MM.1S (cell line): ENCODE measurements at places on chromosomes 6 and 20.

GRCh38 chr6:37745748-37746147, 48.1 kb upstream of the MDGA1 start:
- no peak for DNase-seq

GRCh38 chr20:21104466-21104761, 1.7 kb downstream of the LINC00237 start:
- no peak for DNase-seq

GRCh38 chr6:73747289-73747688, 51.3 kb downstream of the CD109 start:
- DNase-seq: peak; percentile 72

DNA sequence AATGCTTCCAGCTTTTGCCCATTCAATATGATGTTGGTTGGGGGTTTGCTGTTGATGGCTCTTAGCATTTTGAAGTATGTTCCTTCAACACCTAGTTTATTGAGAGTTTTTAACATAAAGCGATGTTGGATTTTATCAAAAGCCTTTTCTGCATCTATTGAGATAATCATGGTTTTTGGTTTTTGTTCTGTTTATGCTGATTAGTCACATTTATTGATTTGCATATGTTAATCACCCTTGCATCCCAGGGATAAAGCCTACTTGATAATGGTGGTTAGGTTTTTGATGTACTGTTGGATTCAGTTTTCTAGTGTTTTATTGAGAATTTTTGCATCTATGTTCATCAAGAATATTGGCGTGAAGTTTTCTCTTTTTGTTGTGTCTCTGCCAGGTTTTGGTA, 40.4 kb upstream of the COL9A1 start:
- no peak for DNase-seq

DNA sequence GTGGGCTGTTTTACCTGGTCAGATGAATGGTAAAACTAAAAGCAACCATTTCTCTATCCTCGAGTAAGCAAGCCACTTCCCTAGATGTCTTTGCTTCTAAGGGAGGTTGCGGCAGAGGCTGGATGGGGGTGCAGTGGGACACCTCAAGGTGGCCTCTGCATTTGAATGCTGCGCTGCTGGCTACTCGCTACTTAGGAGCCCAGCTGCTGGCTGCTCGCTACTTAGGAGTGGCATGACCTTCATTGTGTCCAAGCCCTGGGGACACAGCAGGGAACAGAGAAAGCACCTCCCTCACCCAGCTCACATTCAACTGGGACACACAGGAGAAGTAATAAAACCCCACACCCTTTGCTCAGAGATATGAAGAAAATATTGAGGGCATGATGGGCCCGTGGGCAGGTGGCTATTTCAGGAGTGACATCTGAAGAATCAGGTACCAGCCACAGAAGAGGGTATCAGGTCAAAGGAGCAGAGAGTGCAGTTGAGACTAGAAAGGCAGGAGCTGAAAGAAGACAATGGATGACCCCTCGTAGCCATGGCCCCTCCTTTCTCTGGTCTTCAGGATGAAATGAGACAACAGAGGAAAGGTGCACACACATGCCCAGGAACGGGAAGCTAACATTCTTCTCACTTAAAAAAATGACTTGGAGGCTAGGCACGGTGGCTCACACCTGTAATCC, 149.4 kb downstream of the ZMYND8 start:
- no peak for DNase-seq

- DNase-seq: no peak
Measured at GRCh38 chr6:124535299-124535698, 426.9 kb upstream of the RNF217 start.

DNA sequence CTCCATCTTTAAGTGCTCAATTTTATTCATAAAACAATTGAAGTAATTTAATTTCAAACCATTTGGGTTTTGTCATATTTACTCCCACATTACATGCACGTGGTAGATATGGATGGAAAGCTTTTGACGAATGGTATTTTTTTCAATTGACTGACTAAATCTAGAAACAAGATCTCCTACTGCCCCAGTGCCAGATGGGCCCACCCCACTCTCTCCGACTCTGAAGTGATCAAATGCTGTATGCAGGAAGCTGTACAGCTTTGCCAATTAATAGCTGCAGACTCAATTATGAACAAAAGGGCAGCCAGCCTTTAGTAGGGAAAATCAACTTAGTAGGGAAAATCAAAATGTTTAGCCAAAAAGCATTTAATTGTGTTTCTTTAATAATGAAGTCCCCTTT, 46.2 kb downstream of the PACRG start:
- no peak for DNase-seq

DNA sequence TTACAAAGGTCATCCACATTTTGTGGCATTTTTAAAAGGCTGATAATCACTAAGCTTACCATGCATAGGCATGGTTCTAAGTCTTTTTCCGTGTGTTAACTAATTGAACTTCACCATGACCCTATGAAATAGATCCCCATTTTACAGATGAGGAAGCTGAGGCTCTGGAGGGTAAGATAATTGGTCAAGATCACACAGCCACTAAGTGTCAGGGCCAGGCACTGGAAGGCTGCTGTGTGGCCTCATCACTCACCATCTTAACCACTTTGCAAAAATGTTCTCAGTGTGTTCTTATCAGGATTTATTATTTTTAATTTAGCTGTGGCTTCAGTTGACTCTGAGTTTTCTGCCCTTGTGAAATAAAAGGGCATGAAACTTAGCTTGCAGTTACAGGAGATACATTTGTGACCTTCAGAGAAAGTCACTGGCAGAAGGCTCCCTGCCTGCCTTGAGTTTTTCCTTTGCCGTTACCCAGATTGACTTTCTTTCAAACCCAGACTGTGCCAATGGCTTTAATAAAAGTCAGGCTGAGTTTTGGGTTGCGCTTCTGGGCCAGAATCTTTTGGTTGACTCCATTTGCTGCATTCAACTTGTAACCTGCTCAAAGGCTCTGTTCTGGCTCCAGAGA, 82.0 kb downstream of the EZR start:
- DNase-seq: no peak

- DNase-seq: no peak
Measured at GRCh38 chr20:34260208-34260942, 19.2 kb downstream of the ASIP start.

- peak; percentile 36 for DNase-seq
Measured at GRCh38 chr6:2962004-2962403, 9.4 kb downstream of the SERPINB6 start.

DNA sequence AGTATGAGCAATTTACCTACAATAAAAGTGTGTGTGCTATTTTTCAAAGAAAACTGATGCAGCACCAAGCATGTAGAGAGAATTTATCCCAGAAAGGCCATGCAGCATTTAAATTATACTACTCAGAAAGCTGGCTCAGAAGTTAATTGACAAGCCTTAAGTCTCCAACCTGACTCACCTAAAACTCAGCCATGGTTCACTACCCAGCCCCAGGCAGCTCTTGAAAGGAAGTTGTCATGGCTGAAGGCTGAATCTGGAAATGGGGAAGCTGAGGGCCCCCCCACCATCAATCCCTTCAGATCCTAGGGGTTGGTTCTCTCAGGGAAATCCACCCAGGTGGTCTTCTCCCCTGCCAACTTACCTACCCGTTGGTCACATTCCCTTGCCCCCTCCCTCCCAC, 19.7 kb downstream of the PPIL6 start:
- DNase-seq: no peak

DNA sequence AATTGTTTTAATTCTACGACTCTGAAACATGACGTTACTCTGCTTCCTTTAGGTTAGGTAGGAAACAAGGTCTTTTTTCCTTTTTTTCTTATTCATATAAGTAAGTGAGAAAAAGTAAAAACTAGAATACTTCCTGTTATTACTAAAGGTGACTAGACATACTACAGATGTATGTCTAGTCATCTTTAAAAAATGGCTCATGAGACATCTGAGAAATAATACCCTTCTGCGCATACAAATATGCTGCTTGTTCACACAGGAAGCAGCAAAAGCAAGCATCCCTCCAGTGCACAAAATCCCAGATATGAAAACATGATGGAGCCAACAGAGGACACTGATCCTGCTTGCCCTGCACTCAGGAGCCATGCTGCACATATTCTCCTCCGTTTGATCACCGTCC, 699.1 kb downstream of the EPM2A start:
- no peak for DNase-seq

DNA sequence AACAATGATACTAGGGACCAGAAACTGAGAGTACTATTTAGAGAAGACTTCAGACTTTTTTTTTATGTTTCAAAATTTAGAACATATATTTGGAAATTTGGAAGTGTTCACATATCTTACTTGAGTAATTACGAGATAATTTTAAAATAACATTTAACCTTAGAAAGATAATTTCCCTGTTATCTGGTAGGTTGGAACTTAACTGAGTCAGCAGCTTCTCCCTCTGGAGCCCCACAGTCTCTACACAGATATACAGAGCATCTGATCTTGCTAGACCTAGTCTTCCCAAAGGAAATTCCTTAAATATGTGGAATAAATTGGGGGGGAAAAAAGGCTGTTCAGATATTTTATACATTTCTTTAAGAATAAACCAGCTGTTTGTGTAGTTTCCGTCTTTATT, 48.6 kb downstream of the TSPYL4 start:
- DNase-seq: no peak

- DNase-seq: no peak
Measured at GRCh38 chr6:14118091-14118439, 493 bp downstream of the CD83 start.

DNA sequence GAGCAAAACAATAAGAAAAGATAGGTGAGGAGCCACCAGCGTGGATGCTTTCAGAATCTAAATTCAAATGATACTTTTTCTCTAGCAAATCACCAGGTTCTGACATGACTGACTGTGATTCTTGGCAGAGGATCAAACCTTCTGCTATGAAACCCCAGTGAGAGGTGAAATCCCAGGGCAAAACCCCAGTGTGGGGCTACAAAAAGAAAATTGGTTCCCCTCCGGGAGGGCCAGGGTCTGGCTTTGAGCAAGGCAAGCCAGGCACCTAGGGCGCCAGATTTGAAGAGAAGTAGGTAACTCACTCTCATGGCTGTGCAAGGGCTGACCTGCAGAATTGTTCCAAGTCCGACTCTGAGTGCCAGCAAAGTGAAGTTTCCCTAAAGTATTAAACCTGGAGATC, 20.2 kb upstream of the RALGAPA2 start:
- DNase-seq: no peak

GRCh38 chr20:9476637-9477036, 37.8 kb upstream of the LAMP5 start:
- DNase-seq: no peak

DNA sequence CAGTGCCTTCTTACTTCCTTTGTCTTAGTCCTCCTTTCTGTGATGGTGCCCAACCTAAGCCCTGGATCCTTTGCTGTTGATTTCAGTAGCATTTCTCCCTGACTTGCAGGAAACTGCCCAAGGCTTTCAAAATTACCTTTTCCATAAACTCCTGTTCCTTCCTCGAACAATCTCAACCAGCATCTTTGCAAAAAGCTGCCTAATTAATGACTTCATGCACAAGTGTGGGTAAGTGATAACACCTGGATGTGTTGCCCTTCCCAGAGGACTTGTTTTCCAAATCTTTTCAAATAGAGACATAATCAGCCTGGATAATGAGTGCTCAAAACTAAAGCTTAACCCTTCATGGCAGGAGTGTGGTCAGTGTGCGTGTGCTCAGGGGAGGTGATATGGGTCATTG, 118.0 kb downstream of the PCSK2 start:
- DNase-seq: no peak

GRCh38 chr6:142612956-142613355, 311.1 kb downstream of the ADGRG6 start:
- DNase-seq: no peak

- no peak for DNase-seq
Measured at GRCh38 chr6:16437984-16438383, 199.6 kb downstream of the GMPR start.

GRCh38 chr20:51643390-51643789, 100.9 kb upstream of the NFATC2 start:
- no peak for DNase-seq

DNA sequence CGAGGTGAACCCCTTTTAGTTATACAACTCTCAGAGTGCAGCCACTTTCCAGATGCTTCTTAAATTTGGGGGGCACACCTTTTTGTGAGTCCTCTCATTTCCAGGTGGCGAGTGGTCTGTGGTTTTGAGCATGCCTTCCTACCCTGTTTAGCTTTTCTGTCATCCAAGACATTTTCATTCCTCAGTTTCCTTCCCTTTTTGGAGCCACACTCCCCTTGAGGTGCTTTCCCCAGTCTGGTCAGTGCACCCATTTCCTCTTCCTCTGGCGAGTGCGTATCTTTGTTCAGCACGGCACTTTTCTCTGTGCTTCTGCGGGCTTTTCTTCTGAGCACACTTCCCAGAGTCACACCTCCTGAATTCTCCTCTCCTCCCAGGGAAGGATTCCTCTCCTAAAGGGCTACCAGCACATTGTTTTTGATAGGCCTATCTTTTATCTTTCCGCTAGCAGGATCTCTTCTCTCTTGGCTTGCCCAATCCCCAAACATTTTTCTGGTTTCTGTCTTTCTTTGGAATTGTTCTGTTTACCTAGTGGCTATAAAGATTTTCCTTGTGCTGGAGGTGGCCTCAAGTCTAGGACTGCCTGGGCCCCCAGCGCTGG, 1.4 kb downstream of the PHF20 start:
- DNase-seq: peak; percentile 45

- no peak for DNase-seq
Measured at GRCh38 chr6:74287932-74288331, 591.9 kb downstream of the CD109 start.

DNA sequence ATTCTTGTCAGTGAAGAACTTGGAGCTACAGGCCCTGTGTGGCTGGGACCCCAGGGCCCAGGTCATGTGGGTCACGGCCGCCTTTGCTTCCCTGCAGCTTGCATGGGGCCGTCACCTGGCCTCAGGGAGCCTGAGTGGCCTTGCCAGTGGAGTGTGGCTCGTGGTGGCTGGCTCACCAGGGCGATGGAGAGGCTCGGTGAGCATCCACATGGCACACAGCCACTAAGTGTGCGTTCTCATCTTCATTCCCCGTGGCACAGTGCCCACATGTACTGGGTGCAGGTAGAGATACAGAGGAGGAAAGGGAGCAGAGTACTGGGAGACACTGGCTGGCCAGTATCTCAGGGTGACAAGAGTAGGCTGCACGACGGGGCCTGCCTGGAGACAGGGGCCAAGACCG, 21.5 kb downstream of the MANBAL start:
- no peak for DNase-seq

GRCh38 chr6:52233975-52234823, 10.1 kb downstream of the IL17F start:
- peak; percentile 60 for DNase-seq

DNA sequence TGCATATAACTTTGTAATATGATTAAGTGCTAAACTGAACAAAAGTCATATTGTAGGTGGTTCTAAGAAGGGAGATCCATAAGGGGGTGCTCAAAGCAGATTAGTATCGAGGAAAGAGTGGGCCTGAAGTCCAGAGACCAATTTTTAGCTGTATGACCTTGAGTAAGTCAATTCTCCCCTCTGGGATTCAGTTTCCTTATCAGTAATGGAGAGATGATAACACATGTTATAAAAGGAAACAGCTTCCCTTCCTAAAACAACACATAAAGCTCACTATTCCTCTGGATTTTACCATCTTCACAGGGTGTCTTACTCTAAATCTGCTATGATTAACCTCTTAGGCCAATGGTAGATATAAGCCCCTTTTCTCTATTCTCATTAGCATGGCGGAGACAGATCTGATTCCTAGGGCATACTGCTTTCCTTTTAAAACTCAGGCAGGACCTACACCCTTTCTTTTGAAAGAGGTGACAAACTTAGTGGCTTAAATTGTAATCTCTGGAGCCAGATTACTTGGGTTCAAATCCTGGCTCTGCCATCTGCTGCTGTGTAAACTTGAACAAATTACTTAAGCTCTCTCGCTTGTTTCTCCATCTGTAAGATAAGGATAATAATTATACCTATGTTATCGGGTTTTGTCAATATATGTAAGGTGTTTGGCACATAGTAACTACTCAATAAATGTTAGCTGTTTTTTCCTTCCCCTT, 39.5 kb downstream of the ACSS2 start:
- no peak for DNase-seq
